ENCODE measurements at places on chromosomes 7 and 10. TPM values are rescaled to one million over a fixed set of nuclear protein-coding genes. Genes with fewer than 3 reads are reported as not detected.

Gene ENO4
- 0.35 TPM for total RNA-seq

Gene BTBD16
- total RNA-seq = not detected

DNA sequence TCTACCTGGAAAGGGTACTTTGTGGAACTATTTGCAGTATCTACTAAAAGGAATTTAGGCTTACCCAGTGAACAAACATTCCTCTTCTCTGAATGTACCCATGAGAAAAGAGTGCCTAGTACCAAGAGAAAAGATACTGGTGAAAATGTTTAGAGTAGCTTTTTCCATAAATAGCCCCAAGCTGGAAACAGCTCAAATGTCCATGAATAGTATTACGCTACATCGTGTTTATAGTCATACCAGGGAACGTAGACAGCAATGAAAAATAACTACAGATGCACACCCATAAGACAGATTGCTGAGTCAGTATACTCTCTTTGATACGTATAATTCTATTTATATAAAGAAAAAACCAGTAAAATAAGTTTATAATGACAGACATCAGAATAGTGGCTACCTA lies 285.9 kb downstream of the KLF6 start:
- DNase-seq = peak; percentile 59

GRCh38 chr7:55425141-55425752 lies 60.1 kb downstream of the LANCL2 start:
- DNase-seq = no peak

- no peak for DNase-seq
Observed at GRCh38 chr7:81621893-81622292, 148.0 kb downstream of the HGF start.

Gene MINDY3
- 9.5 TPM for total RNA-seq

Measured in PC-3 (cell line).